ENCODE measurements at places on chromosomes 16 and 17.

- peak; percentile 51 for DNase-seq
Observed at GRCh38 chr17:65027305-65027704, 29.2 kb downstream of the GNA13 start.

GRCh38 chr16:88406096-88407041, 23.6 kb downstream of the ZNF469 start:
- no peak for DNase-seq

DNA sequence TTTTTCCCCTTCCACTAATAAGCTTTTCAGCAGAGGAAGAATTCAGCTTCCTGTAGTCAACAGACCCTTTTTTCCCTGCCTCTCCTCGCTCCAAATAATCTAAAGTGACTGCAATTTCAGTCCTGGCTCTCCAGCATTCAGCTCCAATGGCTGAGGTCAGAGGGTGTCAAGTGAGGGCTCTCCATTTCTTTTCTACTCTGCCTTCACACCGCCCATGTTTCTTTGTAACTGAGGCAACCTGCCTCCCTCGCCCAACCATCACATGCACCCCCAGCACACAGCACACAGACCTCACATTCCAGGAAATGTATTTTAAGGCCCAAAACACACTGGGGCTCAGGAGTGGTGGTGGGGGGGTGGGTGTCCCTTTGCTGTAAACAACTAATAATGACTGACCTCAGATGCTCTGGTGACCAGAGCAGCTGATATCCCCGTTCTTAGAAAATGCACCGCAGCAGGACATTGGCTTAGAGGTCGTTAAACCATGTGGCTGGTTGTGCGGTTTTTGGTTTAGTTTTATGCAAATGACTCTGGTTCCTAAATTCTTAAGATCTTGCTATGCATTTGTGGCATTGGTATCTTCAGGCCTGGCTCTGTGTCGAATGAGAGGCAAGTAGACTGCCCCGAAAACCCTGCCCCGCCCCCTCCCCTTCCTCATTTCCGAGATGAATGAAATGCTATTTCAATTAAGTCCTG, 203.6 kb downstream of the ZFHX3 start:
- no peak for DNase-seq

DNA sequence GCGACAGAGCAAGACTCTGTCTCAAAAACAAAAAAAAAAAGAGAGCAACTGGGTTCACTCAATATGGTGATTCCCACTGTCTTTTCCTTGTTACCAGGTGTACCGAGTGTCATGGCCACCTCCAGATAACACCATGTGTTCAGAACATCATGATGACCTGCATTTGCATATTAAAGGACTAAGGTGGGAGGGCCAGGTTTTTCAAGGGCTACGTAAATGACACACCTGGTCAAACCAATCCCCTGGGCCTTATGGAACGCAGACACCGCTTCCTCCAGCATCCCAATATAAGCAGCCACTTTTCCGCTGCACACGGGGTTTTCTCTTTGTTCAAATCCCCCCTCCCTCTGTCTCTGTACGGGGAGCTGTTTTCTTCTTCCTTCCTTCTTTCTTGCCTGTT, 29.3 kb downstream of the WSCD1 start:
- DNase-seq, result no peak

- DNase-seq, result no peak
Observed at GRCh38 chr16:21263640-21264570, 14.2 kb downstream of the CRYM start.

DNA sequence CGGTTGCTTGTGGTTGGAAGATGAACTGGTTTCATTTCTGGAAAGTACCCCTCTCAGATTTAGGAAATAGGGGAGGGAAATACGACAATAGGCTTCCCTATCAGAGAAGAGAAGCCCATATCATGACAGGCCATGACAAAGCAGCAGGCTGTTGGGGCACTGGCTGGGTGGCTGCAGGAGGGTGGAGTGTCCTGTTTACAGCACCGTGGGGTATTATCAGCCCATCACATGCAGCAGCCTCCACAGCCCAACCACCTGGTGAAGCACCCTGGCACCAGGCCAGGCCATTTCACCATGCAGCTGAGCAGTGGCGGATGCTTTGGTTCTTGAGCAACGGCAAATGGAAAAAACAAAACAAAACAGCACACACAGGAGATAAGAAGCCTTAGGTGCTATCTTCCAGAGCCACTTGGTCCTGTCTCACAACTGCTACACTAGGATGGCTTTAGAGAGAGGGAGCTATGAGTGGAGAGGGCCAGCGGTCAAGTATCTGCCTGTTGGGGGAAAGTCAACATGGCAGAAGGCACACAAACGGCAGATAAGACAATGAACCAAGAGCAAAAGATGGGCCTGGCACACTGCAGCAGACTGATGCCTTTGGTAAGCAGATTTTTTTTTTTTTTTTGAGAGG, 24.2 kb downstream of the FAM117A start:
- peak; percentile 76 for DNase-seq

GRCh38 chr17:36876966-36877365, 60.3 kb upstream of the LHX1 start:
- DNase-seq, result no peak

Data from stimulated activated CD4-positive, alpha-beta T cell treated with anti-CD3 and anti-CD28 coated beads, Interleukin-4, amount 100 ng/mL, for 1 hour (primary cell).